Fibroblast of lung (primary cell): ENCODE measurements at places on chromosomes 7 and 10. TPM values are rescaled to one million over a fixed set of nuclear protein-coding genes. Genes with fewer than 3 reads are reported as not detected.

- no peak for DNase-seq
Observed at GRCh38 chr7:92421676-92422435, 25.4 kb upstream of the GATAD1 start.

Gene C10orf105
- under 0.01 TPM in 2 replicates for total RNA-seq

Gene GPR158
- under 0.01 and 0.33 TPM in 2 replicates for total RNA-seq

Gene PNLIP
- not detected in 2 replicates for total RNA-seq

GRCh38 chr7:117088623-117089194 is 135.4 kb downstream of the ST7 start:
- DNase-seq, result no peak

GRCh38 chr7:49294611-49295010 is 370.3 kb downstream of the CDC14C start:
- peak; percentile 69 for DNase-seq

Gene RASSF4
- total RNA-seq, result 5.4 and 11.4 TPM in 2 replicates

- no peak for DNase-seq
Observed at GRCh38 chr7:112887976-112888375, 97.8 kb upstream of the TMEM168 start.

DNA sequence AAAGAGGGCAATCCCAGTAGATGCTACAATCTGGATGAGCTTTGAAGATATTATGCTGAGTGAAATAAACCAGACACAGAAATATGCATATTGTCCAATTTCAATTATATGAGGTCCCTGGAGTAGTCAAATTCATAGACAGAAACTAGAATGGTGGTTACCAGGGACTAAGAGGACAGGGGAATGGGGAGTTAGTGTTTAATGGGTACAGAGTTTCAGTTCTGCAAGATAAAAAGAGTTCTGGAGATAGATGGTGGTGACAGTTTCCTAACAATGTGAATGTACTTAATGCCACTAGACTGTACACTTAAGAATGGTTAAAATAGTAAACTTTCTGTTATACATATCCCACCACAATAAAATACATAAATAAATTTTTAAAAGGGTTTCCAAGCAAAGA is 236.6 kb downstream of the ELMO1 start:
- no peak for DNase-seq
